ENCODE measurements at places on chromosomes 5 and 9. TPM values are rescaled to one million over a fixed set of nuclear protein-coding genes. Genes with fewer than 3 reads are reported as not detected.

DNA sequence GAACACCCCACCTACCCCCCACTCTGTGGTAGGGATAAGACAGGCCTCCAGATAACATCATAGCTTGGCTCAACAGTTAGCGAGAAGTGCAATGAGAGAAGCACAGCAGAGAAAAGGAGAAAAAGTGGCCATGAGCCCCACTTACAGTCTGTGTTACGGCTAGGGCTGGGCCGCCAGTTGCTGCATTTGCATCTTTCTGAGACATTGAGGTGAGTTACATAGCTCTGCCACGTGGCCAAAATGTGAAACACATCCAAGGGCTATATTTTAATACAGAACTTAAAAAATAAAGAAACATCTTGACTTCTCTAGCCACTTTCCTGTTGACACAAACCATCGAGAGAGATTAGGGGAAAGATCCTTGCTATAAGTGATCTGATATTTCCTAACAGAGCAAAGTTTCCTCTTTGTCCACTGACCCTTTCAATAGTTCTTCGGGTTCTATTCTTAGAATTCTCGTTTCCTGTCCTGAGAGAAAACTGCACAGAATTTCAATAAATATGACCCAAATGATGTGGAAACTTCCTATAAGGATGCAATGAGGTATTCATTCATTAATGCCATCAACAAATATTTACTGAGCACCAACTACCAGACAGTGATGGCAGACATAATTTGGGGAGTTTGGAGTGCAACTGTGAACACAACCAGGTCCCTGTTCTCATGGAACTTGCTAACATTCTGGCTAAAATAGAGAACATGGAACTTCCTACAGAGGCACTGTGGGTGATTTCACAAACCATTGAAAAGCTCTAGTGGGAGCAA is 3.2 kb upstream of the TLE4 start:
- no peak for DNase-seq

DNA sequence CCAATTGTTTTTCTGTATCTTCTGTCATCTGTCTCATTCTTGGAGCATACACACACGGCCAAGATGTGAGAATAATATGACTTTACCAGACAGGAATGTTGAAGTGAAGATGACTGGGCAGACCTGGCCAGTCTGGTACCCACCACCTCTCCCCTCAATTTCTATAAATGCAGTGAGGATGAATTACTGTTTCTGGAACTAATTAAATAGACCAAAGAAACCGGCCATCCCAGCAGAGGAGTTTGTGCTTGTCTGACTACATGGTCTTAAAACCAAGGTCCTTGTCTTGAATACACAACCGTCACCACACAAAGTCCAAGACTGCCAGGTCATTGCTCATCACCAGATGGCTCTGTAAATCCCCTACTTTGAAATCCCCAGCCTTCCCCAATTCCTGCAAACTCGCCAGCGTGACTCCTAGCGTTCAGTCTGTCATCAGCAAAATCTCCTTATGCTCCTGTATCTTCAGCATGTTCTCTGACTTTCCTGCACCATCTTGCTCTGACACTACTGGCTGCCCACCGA is 147.2 kb downstream of the PDE4D start:
- peak; percentile 37 for DNase-seq

PRSS3 gene
- total RNA-seq: 10.7 TPM

DNA sequence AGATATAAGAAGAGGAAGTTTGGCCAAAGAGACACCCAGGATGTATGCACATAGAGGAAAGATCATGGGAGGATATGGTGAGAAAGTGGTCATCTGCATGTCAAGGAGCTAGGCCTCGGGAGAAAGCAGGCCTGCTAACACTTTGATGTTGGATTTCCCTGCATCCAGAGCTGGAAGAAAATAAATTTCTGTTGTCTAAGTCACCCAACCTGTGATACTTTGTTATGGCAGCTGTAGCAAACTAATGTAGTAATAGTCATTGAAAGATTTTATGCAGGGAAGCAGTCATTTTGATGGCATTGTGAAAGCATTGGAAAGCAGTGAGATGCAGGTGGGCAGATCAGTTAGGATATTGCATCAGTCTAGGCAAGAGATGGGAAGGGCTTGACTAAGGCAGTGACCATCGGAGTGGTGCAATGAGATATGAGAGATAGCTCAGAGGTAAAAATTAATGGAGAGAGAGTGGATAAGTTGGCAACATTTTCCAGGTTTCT is 24.5 kb upstream of the FOCAD start:
- no peak for DNase-seq

ZDHHC21 gene
- 25.9 TPM for total RNA-seq

GRCh38 chr9:68834931-68835520 is 130.0 kb downstream of the PIP5K1B start:
- DNase-seq: no peak

GRCh38 chr9:84875193-84875592 is 205.7 kb downstream of the NTRK2 start:
- DNase-seq: no peak

GRCh38 chr9:1659363-1659690 is 355.8 kb upstream of the SMARCA2 start:
- DNase-seq: no peak

- no peak for DNase-seq
Observed at GRCh38 chr9:89874351-89875321, 269.8 kb downstream of the GADD45G start.

NR5A1 gene
- not detected for total RNA-seq

DNA sequence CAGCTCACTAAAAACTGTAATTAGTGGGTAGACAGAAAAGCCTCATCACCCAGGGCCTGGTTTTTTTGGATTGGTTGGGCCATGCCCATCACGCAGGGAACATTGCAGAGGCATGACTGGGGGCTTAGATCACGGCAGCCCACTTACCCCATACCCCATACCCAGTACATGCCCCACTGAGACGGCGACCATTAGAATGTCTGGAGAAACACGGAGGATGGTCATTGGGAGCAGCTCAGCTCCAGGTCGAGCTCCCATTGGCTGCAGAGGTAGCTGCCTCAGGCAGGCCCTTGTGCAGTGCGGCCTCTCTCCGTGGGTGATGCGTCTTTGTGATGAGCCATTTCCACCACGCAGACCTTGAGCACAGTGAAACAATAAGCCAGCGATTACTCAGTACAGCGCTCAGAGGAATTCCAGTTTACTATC is 204.0 kb downstream of the GADD45G start:
- DNase-seq: peak; percentile 74

DNA sequence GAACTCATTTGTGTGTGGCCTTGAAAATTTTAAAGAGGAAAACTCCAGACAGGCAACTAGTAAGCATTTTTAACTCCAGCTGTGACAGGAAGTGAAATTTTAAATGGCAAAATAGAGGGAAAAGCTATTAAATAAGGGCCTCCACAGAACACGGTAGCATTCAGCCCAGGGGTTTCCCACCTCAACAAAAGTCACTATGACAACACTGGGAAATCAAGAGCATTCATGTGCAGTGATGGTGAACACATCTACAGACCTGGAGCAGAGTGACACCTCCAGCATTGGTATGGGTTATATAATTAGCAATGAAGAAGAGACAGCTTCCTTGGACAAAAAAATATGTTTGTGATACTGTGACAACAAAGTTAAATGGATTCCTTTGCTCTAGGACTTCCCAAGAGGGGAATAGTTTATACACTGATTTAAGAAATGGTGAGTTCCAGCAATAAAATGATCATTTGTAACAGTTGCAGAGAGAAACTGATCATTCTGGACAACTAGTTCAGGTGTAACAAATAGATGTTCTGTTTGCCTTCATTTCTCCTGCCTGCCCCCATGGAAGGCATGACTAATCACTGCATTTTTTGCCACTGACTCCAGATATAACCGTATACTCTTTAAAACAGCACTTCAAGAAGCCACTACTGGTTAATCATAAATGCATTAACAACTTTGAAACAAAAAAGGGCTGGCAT is 93.3 kb upstream of the SLC44A1 start:
- DNase-seq: no peak

SPAG8 gene
- 0.69 TPM for total RNA-seq

DNA sequence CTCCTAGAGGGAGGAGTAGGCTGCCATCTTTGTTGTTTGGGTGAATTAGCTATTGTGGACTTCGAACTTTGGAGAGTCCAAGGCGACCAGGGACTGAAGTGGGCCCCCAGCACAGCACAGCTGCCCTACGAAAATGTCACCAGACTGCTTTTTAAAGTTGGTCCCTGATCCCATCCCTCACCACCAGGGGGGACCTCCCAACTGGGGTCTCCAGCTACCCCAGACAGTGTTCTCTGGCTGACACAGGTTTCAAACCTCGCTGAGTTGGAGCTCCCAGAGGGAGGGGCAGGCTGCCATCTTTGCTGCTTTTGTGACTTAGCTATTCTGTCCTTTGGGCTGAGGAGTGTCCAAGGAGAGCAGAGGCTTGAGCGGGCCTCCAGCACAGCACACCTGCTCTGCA is 45.7 kb upstream of the ADRB2 start:
- no peak for DNase-seq

- DNase-seq: peak; percentile 55
Observed at GRCh38 chr5:58452566-58453258, 7.2 kb downstream of the PLK2 start.

DNA sequence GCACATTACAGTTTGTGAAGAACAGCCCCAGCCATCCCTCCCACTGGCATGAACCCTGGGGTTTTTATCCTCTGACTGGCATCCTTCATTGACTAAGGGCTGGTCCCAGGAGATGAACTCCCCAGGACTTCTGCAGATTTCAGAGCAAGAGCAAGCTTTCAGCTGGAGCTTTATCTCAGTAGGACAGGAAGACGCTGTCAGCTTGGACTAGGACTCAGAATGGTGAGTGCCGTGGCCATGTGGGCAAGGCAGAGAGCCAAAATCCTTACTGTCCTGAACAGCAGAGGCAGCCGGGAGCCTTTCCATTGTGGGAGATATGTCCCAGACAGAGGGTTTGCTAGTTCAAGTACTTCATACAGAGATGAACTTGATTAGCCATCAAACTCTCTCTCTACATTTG is 3.2 kb upstream of the ACOT12 start:
- peak; percentile 12 for DNase-seq

DNA sequence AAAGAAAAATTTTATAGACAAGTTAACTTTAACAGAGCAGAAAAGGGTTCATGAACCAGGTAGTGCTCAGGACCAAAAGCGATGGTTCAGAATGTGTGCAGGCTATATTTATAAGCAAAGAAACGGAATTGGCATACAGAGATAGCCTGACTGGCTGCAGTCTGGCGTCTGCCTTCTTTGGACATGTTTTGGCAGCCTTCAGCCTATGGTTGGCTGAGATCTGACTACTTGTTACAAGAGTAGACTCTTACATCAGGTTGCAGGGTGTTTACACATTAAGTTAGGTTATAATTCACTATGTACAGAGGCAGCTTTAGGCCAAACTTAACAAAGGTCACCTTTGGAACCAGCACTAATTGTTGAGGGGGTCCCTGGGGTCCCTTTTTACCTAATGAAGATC is 7.0 kb downstream of the NOP16 start:
- no peak for DNase-seq

DNA sequence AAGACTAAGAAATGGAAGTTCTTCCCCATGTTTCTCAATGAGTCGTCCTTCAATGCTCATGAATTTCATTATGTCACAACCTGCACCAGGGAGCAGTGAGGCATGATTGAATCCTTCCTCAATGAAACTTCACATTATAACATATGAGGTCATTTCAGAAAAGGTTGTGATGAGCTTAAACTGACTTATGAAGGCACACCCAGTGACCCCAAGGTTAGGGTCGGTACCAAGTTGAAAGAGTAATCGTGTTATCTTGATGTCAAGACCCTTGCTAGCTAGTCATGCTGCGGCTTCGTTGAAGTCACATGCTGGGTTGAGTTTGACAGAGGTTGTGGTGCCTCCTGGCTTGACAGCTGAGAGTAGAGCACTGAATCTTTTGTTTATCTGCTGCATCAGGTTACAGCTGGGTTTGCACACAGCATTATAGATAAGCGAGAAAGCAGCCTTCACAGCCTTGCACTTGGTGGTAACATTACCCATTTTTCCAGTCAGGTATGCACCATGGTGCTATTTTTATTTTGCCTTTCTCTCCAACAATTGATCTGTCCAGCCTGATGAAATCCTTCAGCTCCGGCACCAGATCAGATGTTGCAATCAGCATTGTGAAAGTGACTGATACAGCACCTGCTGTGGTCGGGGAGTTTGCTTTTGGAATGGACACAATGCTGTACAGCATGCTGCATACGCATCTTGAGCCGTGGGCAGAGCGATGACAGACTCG is 133.2 kb downstream of the ERCC6L2 start:
- DNase-seq: no peak

GRCh38 chr5:1246711-1247431 is 21.7 kb downstream of the SLC6A18 start:
- DNase-seq: peak; percentile 24

DNA sequence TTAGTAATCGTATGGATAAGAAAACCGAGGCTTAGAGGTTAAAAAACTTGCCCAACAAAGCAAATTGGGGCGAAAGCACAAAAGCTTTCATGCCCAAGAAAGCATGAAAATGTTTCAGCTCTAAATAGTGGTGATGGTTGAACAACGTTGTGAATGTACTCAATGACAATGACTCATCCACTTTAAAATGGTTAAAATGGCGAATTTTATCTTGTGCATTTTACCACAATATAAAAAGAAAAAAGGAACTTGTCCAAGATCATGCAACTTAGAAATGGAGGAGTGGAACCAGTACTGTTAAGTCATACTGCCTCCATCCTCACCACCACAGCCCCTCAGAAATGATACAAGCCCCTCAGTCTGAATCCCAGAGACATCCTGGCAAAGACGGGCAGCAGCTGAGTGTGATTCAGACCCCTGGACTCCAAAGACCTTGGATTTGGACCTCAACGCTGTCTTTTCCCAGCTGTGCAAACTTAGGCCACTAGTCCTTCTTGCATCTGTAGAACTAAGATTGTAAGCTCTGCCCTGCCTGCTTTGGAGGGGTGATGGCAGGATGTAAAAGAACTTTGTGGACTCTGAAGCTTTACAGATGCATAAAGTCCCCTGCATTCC is 158.4 kb downstream of the GABBR2 start:
- no peak for DNase-seq

DNA sequence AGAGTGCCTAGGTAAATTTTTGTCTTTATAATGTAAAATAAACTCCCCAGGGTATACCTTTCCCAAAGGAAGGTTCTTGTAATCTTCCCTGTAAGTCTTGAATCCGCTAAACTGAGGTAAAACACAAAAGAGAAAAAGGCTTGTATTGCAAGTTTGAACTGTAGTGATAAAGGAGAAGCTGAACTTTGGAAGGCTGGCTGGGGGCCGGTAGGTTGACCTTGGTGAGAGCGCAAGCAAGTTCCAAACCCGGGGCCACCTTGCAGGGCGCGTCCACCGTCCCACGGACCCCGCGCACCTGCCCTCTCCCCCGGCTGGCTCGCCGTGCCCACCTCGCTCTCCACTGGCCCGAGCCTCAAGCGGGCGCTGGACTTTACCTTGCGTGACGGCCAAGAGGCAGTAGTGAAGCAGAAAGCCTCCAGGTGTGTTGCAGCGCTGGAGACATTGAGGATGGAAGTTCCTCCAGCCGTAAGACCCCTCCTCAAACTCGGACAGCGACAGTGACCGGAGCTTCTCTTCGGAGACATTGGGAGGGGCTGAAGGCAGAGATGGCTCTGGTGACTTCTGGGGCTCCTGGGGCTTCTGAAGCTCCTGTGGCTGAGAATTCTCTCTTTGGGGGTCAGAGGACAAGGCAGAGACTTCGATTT is 428 bp downstream of the SLCO4C1 start:
- no peak for DNase-seq

GRCh38 chr9:81598811-81599210 is 90.5 kb downstream of the TLE1 start:
- no peak for DNase-seq

GRCh38 chr9:131752231-131752884 is 12.5 kb upstream of the RAPGEF1 start:
- DNase-seq: no peak

SLC46A2 gene
- not detected for total RNA-seq

Data from endothelial cell of umbilical vein (primary cell).